ENCODE measurements at places on chromosomes 13 and 19.

DNA sequence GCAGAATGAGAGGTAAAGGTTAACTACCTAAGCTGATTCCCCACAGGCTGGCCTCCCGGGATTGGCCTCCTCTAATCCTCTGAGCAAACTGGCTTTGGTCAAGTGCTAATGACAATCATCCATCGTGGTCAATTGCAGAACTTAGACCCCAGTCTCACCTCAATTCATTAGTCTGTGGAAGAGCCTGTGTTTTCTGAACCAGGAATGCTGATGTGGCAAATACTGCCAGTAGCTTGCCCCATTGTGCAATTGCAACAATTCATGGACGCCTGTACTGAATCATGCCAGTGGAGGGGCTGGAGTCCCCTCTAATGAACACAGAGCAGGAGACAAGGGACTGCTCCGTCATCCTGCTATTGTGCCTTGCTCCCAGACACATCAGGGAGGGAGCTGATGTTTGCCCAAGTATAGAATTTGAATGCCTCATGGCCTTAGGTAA, 1256.5 kb downstream of the EFNB2 start:
- no peak for DNase-seq

DNA sequence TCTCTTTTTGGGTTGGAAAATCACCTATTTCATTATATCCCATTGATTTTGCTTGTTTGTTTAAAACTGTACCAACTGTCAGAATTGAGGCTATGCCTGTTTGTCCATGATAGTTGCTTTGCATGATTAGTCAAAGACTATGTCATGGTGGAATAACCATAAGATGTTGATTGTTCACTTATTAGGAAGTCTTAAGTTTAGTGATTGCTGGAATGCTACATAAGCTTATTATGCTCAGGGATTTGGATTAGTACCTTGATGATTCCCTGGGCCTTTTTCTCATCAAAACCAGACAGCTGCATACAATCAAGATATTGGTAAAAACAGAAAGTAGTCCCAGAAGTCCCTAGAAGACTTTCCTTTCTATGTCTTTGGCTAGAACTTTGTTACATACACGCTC, 954.7 kb downstream of the PCDH9 start:
- no peak for DNase-seq

- DNase-seq = no peak
Measured at GRCh38 chr13:55553701-55554100, 1587.0 kb upstream of the PRR20A start.

DNA sequence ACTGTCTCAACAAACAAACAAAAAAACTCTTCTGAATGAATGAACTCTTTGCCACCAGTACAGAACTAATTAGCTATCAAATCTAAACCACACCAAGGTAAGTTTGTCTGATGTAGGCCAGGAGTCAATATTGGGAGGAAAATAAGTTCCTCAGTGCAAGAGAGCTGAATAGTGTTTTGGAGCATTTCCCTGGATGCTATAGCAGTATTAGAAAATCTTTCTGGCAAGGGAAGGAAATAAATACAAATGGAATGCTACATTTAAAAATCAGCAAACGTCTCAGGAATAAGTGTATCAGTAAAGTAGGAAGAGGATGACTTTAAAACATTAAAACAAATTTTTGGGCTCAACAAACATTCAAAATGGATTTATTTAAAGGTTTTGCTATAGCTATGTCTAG, 81.3 kb upstream of the TMTC4 start:
- DNase-seq = peak; percentile 20

GRCh38 chr13:40464337-40465014, 202.0 kb downstream of the FOXO1 start:
- no peak for DNase-seq

GRCh38 chr13:21537105-21537504, 66.9 kb downstream of the MICU2 start:
- DNase-seq = no peak

GRCh38 chr19:23996549-23996948, 81.9 kb downstream of the ZNF726 start:
- DNase-seq = no peak

- DNase-seq = no peak
Measured at GRCh38 chr19:53894707-53895106, 12.7 kb downstream of the PRKCG start.

- no peak for DNase-seq
Measured at GRCh38 chr13:25796474-25796873, 255.3 kb downstream of the SHISA2 start.

All from forelimb muscle (tissue), 1 donor.